Activated T-helper 17 cell treated with anti-CD3 and anti-CD28 coated beads, Interleukin-2, amount 50 U/mL, for 72 hours (primary cell): ENCODE measurements at places on chromosomes 1 and 21.

DNA sequence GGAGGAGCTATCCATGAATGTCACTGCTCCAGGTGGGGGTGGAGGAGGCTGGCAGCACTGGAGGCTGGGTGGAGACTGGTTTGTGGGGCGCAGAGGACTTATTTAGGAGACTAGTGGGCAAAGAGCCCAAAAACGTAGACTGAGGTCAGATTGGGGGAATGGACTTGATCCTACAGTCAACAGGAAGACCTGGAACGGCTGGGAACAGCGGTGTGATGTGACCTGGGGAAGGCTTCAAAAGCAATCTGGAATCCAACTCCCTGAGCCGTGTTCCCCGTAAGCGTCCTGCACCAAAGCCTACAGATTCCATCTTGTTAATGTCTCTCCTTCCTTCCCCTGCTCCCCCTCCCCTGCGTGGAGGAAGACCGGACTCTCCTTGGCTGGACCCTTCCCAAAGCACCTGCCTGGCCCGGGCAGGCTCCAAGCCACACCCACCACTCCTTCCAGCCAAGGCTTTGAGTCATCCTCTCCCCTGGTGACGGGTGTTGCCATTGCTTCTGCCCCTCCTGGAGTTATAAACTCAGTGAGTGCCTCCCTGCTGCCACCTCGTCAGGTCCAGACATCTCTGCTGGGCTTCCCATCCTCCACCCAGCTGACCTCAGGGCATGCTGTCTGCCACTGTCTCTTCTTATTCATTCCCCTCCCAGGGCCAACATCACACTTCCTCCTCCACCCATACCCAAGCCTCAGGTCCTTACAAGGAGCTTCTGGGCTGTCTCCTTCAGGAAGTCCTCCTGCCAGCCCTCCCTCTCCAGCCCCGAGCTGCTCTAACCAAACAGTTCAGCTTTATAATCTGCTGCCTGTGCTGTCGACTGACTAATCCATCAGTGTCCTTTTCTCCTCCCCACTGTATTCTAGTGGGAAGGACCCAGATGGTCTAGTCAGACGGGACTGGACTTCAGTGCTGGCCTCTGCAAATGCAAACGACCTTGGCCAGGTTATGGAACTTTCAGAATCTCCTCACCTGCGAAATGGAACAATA is 1.6 kb upstream of the CLSTN1 start:
- ATAC-seq, result peak; percentile 45

DNA sequence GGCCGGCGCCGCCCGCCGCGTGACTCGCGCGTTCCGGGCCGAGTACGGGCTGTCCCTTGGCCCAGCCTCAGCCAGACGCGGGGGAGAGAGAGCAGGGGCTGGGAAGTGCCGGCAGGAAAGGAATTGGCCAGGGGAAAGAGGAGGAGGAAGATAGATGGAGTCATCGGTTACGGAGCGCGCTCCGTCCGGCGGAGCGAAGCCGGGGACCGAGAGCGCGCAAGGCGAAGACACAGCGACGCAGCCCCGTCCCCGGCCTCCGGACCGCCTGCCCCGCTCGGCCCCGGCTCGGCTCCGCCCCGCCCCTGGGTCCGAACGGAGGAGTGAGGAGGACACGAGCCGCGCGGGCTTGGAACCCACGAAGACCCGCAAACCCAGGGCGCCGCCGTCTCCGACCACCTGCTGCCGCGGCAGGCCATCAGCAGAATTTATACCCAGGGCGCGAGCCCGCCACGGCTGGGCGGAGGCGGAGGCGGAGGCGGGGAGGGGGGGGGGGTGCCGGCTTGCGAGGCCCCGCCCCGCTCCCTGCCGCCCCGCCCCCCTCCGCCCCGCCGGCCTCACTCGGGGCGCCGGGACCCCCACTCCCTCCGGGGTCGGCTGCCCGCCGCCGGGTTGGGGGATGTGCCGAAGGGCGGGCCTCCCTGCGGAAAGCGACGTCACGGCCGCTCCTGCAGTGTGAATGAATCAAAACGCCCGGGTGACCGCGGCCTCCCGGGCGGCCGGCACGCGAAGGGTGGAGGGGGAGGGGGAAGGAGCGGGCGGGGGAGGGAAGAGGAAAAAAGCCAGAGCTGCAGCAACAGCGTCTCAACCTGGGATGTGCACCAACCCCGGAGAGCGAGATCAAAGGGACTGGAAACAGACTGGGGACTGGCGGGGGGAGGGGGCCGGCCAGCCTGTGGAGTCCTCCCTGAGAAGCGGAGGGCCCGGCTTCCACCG is at the start of gene LHX4:
Gene LHX4, plus strand, starts transcription at position 782 of the 933 bp plus-strand sequence. CDS start 266 bp downstream, outside the sequence.
- ATAC-seq, result peak; percentile 48

GRCh38 chr1:203305809-203306088 is 430 bp downstream of the BTG2 start:
- peak; percentile 2 for ATAC-seq

DNA sequence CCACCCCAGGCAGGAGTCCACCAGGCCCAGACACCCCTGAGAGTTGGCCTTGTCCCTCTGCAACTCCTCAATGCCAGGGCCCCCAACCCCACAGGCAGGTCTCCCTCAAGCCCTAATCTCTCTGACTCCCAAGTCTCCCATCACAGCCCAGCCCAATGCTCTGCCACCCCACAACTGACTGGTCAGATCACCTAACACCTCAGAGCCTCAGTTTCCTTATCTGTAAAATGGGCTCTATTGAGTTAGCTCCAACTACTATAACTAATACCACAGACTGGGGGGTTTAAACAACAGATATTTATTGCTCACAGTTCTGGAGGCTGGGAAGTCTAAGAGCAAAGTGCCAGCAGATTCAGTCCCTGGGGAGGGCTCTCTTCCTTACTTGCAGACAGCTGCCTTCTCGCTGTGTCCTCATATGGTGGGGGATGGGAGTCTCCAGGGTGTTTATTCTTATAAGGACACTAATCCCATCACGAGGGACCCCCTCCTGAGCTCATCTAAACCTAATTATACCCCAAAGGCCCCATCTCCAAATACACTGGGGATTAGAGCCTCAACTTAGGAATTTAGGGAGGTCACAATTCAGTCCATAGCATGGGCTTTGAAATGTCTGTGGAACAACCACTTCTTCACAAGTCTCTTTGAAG is 34.9 kb upstream of the ZC3H12A start:
- ATAC-seq, result no peak

DNA sequence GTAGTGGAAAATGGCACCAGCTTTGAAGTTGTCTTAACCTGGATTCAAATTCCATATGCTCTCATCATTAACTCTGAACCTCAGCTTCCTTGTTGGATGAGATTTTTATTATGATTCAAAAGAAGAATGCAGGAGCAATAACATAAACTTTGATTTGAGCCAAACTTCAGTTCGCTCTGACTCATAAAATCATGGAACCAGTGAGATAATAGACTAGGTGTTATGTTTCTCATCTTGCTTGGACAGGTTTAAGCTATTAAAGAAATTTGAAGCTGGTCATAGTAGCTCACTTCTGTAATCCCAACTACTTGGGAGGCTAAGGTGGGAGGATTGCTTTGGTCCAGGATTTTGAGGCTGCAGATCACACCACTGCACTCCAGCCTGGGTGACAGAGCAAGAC is 172.8 kb downstream of the CLEC20A start:
- ATAC-seq, result no peak

GRCh38 chr1:26912147-26912490 is 1.7 kb downstream of the NR0B2 start:
- ATAC-seq, result no peak

- no peak for ATAC-seq
These were observed 26.8 kb upstream of the KDM4A start for GRCh38 chr1:43622901-43623780.

GRCh38 chr1:229186373-229187056 is 84.4 kb upstream of the RAB4A start:
- peak; percentile 91 for ATAC-seq

- no peak for ATAC-seq
These were observed 80.4 kb upstream of the LPGAT1 start for GRCh38 chr1:211910913-211911485.

- no peak for ATAC-seq
These were observed 216.5 kb downstream of the SPATA17 start for GRCh38 chr1:217847643-217848042.
